ENCODE measurements at places on chromosomes 1 and 21.
A peak's percentile ranks its signal among the peaks of the same experiment; 100 is the strongest.

GRCh38 chr21:37074197-37074510 lies 1.1 kb downstream of the TTC3 start:
- DNase-seq = peak; percentile 27

DNA sequence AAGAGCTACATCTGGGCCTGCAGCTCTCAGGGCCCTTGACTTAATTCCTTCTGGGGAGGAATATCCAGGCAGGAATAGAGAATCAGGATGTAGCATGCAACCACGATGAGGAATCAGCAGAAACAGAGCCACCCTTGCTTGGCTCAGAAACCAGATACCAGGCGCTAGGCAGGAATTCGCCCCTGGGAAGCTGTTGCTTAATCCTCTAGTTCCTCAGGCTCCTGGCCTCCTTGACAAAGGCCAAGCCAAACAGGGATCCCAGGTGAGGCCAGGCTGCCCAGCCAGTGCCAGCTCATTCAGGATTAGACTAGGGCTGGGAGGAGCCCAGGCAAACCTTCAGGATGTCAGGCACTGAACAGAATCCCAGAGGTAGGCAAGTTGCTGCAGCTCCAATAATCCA lies 48.2 kb upstream of the IRF2BP2 start:
- DNase-seq = no peak

DNA sequence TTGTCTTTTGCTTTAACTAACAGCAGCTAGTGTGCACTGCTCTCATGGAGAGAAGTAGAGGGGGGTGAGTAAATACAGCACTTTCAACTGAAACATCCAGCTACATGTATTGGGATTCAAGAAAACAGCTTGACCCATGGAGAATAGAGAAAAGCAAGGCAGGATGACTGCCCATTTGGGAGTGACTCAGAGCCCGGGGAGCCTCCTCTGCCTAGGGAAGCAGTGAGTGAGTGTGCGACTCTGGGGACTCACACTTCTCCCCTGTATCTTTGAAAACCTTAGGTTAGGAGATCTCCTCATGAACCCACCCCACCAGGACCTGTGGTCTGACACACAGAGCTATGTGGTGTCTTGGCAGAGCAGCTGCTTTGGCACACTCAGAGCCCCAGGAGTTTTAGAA lies 82.0 kb upstream of the PTGFR start:
- DNase-seq = no peak

DNA sequence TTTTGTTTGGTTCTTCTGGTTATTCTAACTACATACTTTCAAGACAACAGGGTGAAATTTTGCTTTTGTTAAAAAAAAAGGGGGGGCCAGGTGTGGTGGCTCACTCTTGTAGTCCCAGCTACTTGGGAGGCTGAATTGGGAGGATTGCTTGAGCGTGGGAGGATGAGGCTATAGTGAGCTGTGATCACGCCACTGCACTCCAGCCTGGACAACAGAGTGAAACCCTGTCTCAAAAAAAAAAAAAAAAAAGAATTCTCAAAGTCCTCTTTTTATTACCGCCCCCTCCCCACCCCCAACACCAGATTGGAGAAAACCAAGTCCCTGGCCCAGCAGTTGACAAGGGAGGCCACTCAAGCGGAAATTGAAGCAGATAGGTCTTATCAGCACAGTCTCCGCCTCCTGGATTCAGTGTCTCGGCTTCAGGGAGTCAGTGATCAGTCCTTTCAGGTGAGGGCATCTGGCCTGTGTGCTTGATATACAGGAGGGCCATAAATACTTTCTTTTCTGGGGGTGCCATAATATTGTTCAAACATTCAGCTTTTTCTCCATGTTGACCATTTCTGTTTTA lies 50.2 kb downstream of the LAMC2 start:
- no peak for DNase-seq

GRCh38 chr1:167808104-167808503 lies 86.3 kb downstream of the MPZL1 start:
- DNase-seq = no peak

- no peak for DNase-seq
Observed at GRCh38 chr1:154819628-154820590, 50.2 kb downstream of the KCNN3 start.

GRCh38 chr1:23376890-23377811 lies 7.5 kb upstream of the ZNF436 start:
- DNase-seq = no peak

DNA sequence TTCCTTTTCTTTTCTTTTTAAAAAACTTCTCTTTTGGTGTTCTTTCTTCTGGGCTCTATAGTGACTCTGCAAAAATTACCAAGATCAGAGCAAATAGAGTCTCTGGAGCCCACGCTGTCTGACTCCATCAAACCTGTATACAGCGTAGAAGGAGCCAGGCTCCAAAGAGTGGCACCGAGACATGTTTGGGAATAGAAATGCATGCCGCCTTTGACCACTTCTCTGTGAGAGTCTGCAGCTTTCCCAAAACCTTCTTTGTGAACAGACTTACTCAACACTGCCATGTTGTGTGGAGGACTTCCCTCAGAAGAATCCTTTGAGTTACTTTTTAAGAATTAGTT lies 55.3 kb downstream of the GORAB start:
- no peak for DNase-seq

DNA sequence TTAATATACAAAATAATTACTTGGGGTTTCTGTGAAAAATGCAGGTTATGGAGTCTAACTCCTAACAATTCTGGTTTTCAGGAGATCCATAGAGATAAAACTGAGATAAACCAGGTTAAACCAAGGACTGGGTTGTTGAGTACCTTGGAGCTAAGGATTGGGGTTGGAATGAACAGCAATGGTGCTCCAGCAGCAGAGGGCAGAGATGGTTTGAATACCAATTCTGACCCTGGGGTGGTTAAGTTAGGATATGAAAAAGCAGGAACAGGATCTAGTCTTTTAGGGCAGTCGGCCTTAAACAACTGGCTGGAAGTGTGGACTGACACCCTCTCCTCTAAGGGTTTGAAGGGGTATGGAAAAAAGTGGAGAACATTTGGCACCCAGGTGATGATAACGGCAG lies 53.0 kb downstream of the UROD start:
- no peak for DNase-seq

- DNase-seq = no peak
Observed at GRCh38 chr21:36477001-36477400, 2.9 kb downstream of the CLDN14 start.

GRCh38 chr21:44049606-44050005 lies 37.5 kb downstream of the TRAPPC10 start:
- no peak for DNase-seq

DNA sequence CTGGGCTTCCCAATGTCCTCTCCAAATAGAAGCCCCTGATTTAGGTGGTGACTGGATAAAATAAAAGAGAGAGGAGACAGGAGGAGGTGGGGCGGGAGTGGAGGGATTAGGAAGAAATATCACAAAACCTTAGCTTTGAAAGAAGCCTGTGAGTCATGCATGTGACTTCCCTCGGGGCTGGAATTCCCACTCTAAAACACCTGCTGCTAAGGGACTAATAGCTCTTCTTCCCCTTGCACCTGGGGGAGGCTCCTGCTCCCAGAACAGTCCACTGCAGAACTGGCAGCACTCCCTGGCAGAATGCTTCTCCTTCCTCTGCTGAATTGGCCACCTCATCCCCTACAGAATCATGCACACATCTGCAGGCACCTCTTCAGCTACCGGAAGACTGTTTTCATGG lies 207.2 kb downstream of the ATG4C start:
- DNase-seq = no peak

GRCh38 chr21:31671146-31671716 lies 11.7 kb downstream of the SOD1 start:
- peak; percentile 79 for DNase-seq

DNA sequence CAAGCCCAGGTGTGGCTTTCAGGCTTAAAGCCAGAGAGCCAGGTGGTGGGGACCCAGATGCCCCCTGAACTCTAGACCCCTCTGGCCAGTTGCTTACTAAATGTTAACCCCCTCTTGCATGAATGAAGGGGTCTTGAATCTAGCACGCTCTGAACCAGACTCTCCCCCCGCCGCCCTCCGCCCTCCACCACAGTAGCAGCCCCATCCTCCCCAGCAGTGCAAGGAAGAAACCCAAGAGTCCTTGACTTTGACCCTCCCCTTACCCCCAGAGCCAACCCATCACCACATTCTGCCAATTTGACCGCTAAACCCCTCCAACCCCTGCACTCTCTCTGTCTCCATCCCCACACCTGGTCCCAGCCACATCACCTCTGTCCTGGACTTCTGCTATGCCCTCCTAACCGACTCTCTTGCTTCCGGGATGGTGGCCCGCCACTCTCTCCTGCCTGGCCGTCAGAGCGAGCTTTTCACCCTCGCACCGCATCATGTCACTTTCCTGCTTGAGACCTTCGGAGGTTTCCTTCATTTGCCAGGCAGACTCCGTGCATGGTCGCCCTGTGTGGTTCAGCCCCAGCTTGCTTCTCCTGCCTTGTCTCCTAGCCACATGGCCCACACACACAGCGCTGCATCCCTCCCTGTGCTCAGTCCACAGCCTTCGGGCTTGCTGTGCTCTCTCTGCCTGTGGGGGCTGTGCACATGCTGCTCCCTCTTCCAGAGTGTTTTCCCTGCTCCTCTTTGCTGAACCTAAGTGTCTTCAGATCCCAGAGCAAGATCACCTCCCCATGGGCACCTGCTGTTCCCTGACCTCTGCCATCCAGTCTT lies 113.4 kb downstream of the HUNK start:
- no peak for DNase-seq

DNA sequence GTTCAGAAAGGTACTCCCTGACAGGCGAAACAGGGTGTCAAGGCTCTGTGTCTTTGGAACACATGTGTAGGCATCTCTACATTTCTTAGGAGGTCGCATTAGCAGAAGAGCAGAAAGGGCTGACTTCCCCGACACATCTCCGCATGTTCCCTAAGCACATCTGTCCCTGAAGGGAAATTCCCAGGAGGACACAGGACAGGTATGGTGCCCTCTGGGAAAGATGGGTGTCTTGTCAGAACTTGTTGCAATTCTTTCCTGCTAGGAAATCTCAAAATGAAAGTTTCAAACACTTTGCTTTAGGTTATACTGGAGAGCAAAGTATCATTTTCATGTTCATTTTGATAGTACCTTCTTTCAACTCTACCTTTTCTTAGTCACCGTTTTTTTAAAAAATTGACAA lies 2.0 kb downstream of the DSCAM start:
- DNase-seq = no peak

DNA sequence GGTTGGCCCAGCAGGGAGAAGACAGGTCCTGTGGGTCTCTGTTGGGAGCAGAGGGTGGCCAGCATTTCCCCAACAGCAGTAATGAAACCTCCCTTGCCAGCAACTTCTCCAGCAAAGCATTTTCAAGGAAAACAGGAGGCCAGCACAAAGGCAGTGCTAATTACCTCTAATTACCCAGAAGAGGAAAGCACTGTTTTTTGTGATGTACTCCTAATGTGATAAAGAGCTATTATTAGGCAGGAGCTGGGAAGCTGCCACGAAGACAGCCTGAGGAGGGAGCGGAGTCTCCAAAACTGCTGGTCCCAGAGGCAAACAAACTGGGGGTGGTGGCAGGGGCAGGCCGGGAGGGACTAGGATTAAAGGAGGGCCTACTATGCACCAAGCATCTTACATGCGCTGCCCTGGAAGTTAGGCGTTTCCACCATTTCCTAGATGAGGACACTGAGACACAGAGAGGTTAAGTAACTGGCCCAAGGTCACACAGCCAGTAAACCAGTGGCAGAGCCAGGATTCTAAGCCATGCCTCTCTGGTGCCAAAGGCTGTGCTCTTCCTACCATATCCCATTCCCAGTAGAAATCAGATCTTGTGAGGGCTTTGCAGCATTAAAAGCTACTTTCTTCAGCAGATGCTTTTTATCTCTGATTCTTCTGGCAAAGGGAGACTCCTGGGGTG lies 24.5 kb downstream of the HTR6 start:
- no peak for DNase-seq

- no peak for DNase-seq
Observed at GRCh38 chr1:10316752-10317151, 82.1 kb upstream of the PGD start.

GRCh38 chr1:36606641-36607262 lies 124.0 kb upstream of the CSF3R start:
- no peak for DNase-seq

GRCh38 chr1:35220976-35221375 lies 28.0 kb upstream of the SFPQ start:
- DNase-seq = peak; percentile 10

DNA sequence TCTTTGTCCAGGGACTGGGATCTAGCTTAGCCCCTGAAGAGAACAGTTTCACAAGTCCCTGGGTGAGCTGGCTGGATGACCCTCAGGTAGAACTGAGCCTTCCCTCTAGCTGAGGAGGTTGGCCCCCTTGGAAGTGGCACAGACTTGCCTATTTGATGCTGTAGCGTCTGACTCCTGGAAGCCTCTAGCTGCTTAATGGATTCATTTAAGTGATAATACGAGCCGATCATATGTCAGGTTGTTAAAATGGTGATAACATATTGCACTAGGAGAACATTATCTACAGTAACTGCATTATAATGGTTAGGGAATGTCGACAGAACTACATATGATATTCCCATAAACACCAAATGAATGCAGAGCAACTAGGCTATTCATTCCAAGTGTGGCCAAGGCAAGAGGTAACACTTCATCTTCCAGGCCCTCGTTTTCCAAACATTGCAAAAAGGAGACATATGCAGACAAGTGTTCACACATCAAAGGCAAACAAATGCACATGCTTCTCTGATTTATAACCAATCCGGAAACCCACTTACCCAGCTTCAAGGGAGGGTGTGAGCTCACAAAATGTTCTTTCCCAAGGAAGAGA lies 340.1 kb upstream of the PLXNA2 start:
- no peak for DNase-seq

DNA sequence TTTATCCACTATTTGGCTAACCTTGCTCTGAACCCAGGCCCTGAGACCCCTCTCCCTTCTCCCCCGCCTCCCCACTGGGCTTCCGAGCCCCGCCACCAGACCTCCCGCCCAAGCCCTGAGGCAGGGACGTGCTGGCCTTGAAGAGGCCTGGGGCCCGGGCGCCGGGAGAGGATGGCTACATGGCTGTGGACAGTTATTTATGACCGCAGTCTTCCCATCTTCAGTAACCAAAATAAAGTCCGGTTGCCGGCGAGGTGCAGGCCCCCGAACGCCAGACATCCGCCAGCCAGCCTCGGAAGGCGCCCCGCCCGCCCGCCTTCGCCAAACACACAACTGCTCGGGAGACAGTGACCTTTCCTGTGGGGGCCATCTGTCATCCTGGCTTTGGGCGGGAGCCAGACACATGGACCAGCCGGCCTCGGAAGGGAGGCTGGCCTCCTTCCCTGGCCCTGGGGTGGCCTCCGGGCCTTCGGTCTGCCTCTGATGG lies 69.0 kb downstream of the DHRS3 start:
- DNase-seq = no peak

DNA sequence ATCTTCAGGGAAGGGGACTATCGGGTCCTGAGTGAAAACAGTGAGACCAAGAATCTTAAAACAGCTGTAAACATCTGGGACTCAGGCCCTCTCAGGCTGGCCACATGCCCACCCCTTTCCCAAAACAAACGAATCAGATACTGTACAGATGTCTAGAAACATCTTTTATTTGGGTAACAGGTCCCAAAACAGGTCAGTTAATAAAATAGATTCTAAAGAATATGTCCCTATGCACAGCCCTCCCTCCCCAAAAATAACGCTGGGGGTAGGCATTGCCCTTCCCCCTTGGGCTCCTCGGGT lies 499 bp upstream of the CRTC2 start:
- DNase-seq = no peak

Data from NCI-H1694 treated with DMSO at 0.1 percent for 48 hours (cell line).